Calu3 (cell line): ENCODE measurements at places on chromosomes 1 and 21. TPM values are rescaled to one million over a fixed set of nuclear protein-coding genes. Genes with fewer than 3 reads are reported as not detected.

Gene ABCG1
- total RNA-seq, result 0.19 and 0.29 TPM in 2 replicates

Gene TTC39A
- 18.8 and 19.1 TPM in 2 replicates for total RNA-seq

DNA sequence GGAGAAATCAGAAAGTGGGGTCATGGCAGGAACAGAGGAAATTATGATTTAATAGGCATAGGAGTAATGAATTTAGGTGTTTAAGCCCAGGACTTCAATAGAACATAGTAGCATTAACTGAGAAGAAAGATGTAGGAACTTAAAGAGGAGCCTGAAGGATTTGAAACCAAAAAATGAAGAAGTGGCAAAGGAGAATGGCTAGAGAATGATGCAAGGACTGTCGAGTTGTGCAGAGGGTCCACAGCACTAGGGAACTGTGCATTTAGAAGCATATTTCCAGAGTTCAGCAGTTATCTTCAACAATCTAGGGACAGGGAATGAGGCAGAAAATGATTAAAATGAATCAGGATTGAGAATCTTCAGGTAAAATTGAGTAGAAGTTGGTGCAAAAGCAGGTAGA lies 328.1 kb upstream of the LYPLAL1 start:
- H3K36me3 ChIP-seq, result no peaks in the 10 kb centered on the region
- H3K4me3 ChIP-seq, result no peak overlapping the region
- no peaks in the 10 kb centered on the region for H3K27me3 ChIP-seq
- peaks cover 11% of the 10 kb centered on the region for H3K4me1 ChIP-seq
- H3K27ac ChIP-seq, result no peak overlapping the region

DNA sequence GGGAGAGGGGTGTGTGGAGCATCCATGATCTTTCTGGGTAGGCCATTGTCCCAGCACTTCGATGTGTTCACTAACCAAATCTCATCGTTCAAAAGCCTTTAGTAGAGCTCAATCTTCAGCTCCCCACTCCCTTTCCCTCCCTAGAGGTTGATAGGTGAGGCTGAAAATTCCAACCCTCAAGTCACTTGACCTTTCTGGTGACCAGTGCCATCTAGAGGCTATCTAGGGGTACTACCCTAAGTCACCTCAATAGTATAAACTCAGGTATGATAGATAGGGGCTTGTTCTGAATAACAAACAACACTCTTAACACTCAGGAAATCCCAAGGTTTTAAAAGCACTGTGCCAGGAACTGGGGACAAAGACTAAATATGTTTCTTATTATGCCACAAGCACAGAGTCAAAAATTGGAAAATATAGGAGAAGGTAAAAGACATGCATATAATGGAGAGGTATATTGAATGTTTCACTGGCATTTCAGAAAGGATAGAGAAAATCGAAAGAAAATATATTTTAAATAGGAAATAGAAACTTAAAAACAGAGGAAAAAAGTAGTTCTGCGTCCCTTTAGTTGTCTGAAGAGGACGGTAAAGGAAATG lies 42.9 kb upstream of the CD53 start:
- no peak overlapping the region for H3K27ac ChIP-seq
- peaks cover 20% of the 10 kb centered on the region for H3K27me3 ChIP-seq
- no peaks in the 10 kb centered on the region for H3K36me3 ChIP-seq

- DNase-seq, result no peak
- H3K4me3 ChIP-seq, result no peak overlapping the region
- H3K27ac ChIP-seq, result no peak overlapping the region
These were observed 12.8 kb upstream of the ZSCAN20 start for GRCh38 chr1:33459691-33460090.

DNA sequence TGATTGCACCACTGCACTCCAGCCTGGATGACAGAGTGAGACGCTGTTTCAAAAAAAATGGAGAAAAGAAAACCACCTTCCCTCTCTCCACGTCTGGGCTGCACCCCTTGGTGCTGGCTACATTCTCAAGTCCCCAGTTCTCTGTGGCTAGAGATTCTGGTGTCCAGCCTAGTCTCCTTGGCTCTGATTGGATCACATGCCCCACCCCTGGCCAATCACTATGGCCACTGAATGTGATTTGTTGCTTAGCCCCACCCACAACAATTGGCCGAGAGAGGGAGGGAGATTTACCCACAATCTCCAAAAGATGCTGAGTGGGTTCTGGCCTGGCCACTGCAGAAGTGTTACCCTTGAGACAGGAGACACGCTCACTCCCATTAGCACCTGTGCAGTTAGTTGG lies 39.4 kb downstream of the FHAD1 start:
- H3K4me3 ChIP-seq, result no peak overlapping the region
- H3K27ac ChIP-seq, result no peak overlapping the region
- no peaks in the 10 kb centered on the region for H3K36me3 ChIP-seq
- no peaks in the 10 kb centered on the region for H3K27me3 ChIP-seq

DNA sequence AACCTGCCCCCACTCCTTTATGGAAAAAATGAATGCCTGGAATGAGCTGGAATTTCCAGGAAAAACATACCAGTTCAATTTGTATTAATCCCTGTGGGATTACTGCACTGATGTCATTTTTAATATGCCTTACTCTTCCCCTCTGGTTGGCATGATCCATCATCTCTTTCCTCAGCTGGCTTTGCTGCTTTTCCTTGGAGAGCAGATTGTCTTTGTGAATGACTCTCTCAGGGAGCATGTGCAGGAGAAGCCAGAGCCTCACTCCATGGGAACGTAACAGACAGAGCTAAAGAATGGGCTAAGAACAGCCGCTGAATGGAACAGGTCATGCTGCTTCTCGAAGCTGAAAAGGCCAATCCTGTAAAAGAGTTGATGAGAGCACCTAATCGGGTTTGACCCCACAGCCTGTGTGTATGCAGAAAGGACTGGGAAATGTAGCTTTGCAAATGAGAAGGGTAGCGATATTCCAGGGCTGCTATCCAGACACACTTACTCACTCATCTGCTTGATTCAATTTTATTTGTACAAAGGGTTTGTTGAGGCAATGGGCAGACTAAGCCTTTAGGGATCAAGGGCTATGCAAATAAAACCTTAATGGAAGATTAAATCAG lies 20.7 kb downstream of the PHC2 start:
- no peak for DNase-seq
- no peak overlapping the region for H3K27ac ChIP-seq
- H3K36me3 ChIP-seq, result no peaks in the 10 kb centered on the region
